ENCODE measurements at places on chromosomes 6 and 20.

DNA sequence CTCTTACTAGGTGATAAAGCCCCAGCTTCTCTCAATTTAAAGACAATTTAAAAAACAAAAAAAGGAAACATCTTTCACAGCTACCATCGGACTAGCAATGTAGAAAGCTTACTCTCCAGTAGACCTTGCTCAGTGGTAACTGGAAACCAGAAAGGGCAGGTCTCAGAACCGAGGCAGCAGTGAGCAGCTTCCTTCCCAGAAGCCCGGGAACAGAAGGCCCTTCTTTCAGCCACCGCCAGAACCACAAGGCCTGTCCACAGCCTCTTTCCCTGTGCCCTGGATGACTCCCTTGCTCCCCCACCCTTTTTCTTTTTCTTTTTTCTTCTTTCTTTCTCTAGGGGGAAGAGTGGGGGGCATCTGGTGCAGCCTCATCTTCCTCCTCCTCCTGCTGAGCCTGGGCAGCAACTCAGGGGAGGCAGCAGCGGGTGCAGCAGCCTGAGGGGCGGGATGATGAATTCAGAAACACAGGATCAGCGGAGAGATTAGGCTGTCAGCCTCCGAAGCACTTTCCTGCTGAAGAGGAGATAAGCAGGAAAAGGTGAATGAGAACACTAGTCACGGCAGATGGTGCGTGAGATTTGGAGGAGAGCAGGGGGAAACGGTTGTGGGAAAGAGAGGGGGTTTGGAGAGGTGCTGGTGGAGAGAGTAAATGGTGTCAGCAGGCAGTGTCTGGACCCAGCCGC lies 158.5 kb downstream of the ID4 start:
- DNase-seq = no peak

GRCh38 chr6:119902681-119903080 lies 553.1 kb upstream of the MAN1A1 start:
- no peak for DNase-seq

GRCh38 chr6:122393351-122393896 lies 6.0 kb upstream of the HSF2 start:
- DNase-seq = no peak

GRCh38 chr6:39843305-39844020 lies 51.3 kb downstream of the DAAM2 start:
- no peak for DNase-seq

- no peak for DNase-seq
Observed at GRCh38 chr20:12171923-12172524, 254.3 kb downstream of the BTBD3 start.

DNA sequence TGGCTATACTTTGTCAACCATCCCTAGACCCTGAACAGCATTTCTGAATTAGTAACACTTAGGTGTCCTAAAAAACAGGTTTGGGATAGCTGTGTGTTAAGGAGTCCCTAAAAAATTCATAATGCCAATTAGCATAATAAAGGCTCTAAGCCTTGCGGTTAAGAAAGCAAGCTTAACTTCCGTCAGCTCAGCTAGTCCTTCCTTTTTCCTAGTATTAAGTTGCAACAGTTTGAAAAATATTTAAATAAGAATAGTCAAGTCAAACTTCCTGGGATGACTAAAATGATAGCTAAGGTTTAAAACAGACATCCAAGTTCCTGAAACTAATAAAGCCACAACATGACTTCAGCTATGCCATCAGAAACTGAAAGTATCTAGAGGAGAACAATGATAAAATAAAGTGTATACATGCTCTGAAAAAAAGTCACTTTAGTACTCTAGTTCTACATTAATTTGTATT lies 3.5 kb downstream of the AKIRIN2 start:
- no peak for DNase-seq

GRCh38 chr6:139497345-139497961 lies 123.0 kb upstream of the CITED2 start:
- no peak for DNase-seq

DNA sequence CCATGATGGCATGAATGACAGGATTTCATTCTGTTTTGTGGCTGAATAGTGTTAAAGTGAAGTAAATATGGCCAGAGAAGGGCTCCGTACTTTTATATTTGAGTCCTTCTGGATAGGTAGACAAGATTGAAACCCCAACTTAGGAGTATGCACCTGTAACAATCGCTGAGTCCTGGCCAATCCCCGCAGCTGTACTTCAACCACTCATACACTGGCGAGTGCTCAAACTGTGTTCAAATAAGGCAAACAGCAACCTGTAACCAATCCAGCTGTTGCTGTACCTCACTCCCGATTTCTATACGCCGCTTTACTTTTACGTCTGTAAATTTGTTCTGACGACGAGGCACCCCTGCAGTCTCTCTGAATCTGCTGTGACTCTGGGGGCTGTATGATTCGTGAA lies 6.7 kb downstream of the TTLL2 start:
- no peak for DNase-seq
